ENCODE measurements at places on chromosomes 5 and 9. TPM values are rescaled to one million over a fixed set of nuclear protein-coding genes. Genes with fewer than 3 reads are reported as not detected.

HTR1A gene
- not detected for total RNA-seq

ORM2 gene
- not detected for total RNA-seq

PCDHB3 gene
- not detected for total RNA-seq

DNA sequence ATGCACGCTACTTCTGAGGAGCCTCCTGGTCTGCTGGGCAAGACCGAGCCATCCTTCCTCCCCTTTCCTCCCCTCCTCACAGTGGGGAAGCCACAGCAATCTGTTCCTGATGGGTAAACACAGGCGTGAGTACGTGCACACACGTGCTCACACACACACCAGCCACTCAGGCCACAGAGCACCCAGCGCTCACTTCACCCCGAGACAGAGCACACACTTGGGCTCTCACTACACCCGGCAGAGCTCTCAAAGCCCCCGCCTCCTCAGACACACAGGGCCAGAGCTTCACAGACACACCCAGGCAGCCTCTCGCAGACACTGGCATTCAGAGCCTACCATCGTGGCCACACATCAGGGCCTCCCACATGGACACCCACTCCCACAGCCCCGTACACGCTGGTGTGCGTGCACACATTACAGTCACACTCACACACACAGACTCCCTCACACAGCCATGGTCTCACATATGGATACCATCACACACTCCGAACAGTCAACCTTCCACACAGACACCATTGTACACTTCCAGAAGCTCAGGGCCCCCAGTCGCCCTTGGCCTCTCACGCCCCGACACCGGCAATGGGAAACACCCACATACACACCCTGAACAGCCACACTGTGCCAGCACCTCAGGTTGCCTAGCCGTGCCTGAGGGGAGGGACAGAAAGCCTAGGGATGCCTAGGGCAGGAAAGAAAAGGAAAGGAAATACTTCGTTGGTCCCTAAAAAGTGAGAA, 13.5 kb downstream of the CNTFR start:
- H3K4me3 ChIP-seq, result no peak overlapping the region

NR2F1 gene
- not detected for total RNA-seq

DNA sequence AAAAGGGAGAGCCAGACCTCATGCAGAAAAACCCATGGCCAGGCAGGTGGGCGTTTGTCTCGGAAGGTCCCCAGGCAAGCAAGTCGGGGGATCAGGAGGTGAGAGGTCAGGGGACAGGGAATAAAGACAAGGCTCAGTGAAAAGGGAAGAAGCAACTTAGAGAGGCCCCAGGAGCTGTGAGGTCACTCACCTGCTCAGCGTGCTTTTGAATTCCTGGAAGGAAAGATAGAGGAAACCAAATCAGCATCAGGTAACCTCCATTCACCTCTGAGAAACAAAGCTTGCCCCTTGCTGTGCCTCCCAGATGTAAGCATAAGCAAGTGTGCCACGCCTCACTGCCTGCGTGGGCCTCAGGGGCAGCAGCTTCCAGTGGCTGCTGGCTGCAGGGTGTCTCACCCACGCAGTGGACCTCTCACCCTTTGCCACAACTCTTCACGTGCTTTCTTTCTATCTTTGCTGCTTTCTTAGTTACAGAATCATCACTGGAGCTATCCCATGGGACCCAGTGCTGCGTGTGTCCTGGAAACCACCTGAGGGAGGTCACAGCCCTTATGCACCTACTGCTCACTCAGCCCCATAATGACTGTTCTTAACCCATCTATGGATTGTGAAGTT, 6.0 kb downstream of the TRIM7 start:
- H3K4me1 ChIP-seq, result peaks cover 1% of the 10 kb centered on the region
- peaks cover 4% of the 10 kb centered on the region for H3K27me3 ChIP-seq
- H3K4me3 ChIP-seq, result no peak overlapping the region
- no peaks in the 10 kb centered on the region for H3K36me3 ChIP-seq
- H3K27ac ChIP-seq, result no peak overlapping the region

All from activated CD4-positive, alpha-beta T cell treated with anti-CD3 and anti-CD28 coated beads for 36 hours (primary cell).